ENCODE measurements at places on chromosomes 5 and 9. TPM values are rescaled to one million over a fixed set of nuclear protein-coding genes. Genes with fewer than 3 reads are reported as not detected.

DNA sequence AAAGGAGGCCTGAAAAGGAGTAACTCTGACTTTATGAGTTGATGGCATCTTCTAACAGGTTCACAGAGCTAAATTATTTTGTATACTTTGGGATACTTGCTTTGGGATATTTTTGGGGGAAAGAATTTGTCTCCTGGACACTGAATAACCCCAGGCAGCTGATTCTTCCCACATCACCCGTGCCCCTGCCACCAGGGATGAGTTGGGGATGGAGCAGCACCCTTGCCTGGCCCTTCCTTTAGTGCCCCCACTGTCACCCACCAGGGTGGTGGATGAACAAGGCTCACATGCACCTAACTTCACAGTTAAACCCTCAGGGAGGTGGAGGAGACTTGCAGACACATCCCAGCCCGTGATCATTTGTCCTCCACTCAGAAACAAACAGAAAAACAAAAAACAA lies 2.3 kb upstream of the ADAMTS2 start:
- peaks cover 46% of the 10 kb centered on the region for H3K27me3 ChIP-seq
- no peak overlapping the region for H3K27ac ChIP-seq
- DNase-seq = no peak

GRCh38 chr9:76200745-76201144 lies 193.5 kb downstream of the RFK start:
- H3K27ac ChIP-seq = no peak overlapping the region
- H3K4me1 ChIP-seq = no peaks in the 10 kb centered on the region
- no peak for DNase-seq
- H3K4me3 ChIP-seq = no peak overlapping the region
- H3K36me3 ChIP-seq = no peaks in the 10 kb centered on the region

GRCh38 chr5:112417931-112418658 lies 982 bp downstream of the EPB41L4A start:
- no peaks in the 10 kb centered on the region for H3K4me1 ChIP-seq
- H3K27me3 ChIP-seq = peaks cover 9% of the 10 kb centered on the region
- H3K27ac ChIP-seq = peak overlapping the region; percentile 83
- H3K36me3 ChIP-seq = no peaks in the 10 kb centered on the region
- H3K4me3 ChIP-seq = peak overlapping the region; percentile 84

- DNase-seq = no peak
- no peak overlapping the region for H3K27ac ChIP-seq
- no peaks in the 10 kb centered on the region for H3K27me3 ChIP-seq
- no peaks in the 10 kb centered on the region for H3K4me1 ChIP-seq
- H3K4me3 ChIP-seq = no peak overlapping the region
These were observed 87.2 kb downstream of the MRPS27 start for GRCh38 chr5:72232838-72233237.

DNA sequence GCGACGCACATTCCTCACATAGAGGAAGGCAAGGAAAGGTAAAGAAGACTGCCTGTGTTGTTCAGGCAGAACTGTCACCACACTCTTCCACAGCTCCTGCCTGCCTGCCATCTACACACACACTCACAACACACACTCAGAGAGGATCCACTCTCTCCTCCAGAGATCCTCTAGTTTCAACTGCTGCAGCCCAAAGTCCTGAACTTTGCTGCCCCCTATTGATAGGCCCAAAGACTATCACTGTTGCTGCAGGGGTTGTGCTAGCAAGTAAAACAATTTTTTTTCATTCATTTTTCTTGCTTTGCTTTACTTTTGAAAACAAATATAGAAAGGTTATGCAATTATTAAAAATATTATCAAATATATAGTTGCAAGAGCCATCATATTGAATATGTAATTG lies 5.9 kb upstream of the CFAP90 start:
- peaks cover 3% of the 10 kb centered on the region for H3K27me3 ChIP-seq
- no peaks in the 10 kb centered on the region for H3K4me1 ChIP-seq
- no peak overlapping the region for H3K27ac ChIP-seq
- no peak overlapping the region for H3K4me3 ChIP-seq

GRCh38 chr5:73018892-73019291 lies 63.1 kb downstream of the FCHO2 start:
- no peaks in the 10 kb centered on the region for H3K27me3 ChIP-seq
- no peaks in the 10 kb centered on the region for H3K36me3 ChIP-seq
- no peak for DNase-seq

- no peak for DNase-seq
- H3K36me3 ChIP-seq = no peaks in the 10 kb centered on the region
- H3K4me3 ChIP-seq = no peak overlapping the region
- H3K27me3 ChIP-seq = no peaks in the 10 kb centered on the region
These were observed 38.9 kb upstream of the NMUR2 start for GRCh38 chr5:152443935-152444334.

GRCh38 chr5:167049043-167049663 lies 1242.3 kb upstream of the WWC1 start:
- H3K27me3 ChIP-seq = no peaks in the 10 kb centered on the region
- no peaks in the 10 kb centered on the region for H3K4me1 ChIP-seq
- DNase-seq = peak; percentile 46

DNA sequence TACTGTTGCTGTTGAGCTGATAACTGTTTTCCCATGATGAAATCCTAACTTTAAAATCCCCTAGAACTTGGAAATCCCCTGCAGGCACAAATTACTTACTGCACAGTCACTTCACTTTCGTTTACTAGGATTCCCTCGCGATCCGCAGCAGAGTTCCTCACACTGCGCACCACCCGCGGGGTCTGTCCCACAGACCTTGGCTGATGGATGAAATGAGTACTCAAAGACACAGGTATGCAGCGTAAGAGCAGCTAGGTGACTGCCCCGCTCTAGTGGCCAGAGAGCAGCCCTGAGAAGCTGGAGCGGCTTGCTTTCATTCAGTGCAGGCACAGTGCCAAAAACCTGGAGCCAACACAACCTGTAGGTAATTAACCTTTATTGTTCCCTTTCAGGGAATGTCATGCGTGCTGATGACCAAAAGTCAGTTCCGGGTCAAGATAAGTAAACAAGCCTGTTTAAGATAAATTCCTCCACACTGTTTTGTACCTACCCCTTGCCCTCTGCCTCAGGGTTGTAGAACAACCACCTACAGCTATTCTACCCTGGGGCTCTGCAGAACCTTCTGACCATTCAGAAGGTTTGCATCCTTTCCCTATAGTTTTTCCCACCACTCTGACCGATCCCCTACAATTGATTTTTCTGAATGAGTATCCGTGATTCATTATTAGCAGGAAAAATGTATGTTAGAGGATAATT lies 191.2 kb downstream of the CDH9 start:
- H3K27me3 ChIP-seq = no peaks in the 10 kb centered on the region
- H3K4me1 ChIP-seq = no peaks in the 10 kb centered on the region
- no peak overlapping the region for H3K27ac ChIP-seq
- H3K36me3 ChIP-seq = no peaks in the 10 kb centered on the region
- no peak overlapping the region for H3K4me3 ChIP-seq

GRCh38 chr9:29750062-29750461 lies 2176.8 kb upstream of the C9orf72 start:
- no peaks in the 10 kb centered on the region for H3K4me1 ChIP-seq
- H3K4me3 ChIP-seq = no peak overlapping the region
- no peaks in the 10 kb centered on the region for H3K36me3 ChIP-seq

- no peaks in the 10 kb centered on the region for H3K27me3 ChIP-seq
- H3K27ac ChIP-seq = no peak overlapping the region
- H3K36me3 ChIP-seq = no peaks in the 10 kb centered on the region
- H3K4me1 ChIP-seq = peaks cover 4% of the 10 kb centered on the region
- no peak overlapping the region for H3K4me3 ChIP-seq
These were observed 53.7 kb upstream of the SLC25A51 start for GRCh38 chr9:37957664-37957953.

- H3K36me3 ChIP-seq = no peaks in the 10 kb centered on the region
- H3K4me3 ChIP-seq = no peak overlapping the region
- no peak overlapping the region for H3K27ac ChIP-seq
- H3K27me3 ChIP-seq = no peaks in the 10 kb centered on the region
- DNase-seq = no peak
These were observed 43.4 kb upstream of the KIAA1958 start for GRCh38 chr9:112443200-112443599.

DNA sequence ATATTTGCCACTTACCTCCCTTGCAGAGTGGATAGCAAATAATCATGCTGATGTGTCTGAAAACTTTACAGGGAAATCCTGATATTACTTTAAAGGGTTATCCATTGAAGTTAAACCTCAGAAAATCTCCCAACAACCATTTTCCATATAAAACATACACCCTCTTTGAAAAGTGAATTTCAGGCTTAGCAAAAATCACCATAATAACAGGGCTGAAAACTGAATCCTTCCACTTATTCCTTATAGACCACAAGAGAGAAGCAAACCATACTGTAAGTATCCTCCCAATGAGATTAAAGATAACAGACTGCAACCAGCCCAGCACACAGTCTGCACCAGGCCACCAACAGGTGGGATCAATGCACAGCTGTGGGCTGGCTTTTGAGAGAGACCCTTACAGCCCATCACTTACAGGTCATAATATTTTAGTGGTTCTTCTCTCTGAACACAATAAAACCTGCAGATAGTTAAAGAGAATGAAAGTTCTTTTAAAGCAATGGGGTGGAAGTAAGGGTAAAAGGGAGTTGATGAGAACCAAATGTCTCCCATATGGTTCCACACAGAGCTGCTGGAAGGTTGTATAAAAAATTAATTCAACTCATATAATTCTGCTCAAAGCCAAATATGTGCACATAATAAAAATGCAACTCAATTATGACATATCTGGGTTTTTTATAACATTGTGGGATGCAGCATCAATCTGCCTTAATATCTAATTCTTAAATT lies 376.2 kb upstream of the GRAMD2B start:
- no peaks in the 10 kb centered on the region for H3K27me3 ChIP-seq
- no peaks in the 10 kb centered on the region for H3K36me3 ChIP-seq
- no peak overlapping the region for H3K27ac ChIP-seq
- DNase-seq = no peak
- H3K4me3 ChIP-seq = no peak overlapping the region

DNA sequence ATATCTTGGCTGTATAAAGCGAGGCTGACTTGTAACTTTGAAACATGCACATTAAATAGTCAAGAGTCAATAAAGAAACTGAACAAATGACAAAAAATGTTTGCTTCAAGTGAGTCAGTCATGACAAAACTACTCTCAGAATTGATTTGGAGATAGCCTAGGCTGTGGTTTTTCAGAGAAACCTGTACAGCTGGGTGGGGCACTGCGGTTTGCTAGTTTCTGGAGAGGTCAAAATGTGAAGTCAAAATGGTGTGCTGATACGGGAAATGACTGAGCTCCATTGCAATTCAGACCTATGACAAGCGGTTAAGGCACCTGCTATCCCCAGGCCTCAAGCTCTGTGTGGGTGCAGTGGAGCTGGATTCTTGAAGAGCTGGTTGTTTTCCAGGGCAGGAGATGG lies 10.3 kb upstream of the CD180 start:
- no peaks in the 10 kb centered on the region for H3K36me3 ChIP-seq
- H3K4me3 ChIP-seq = no peak overlapping the region
- H3K27ac ChIP-seq = peak overlapping the region; percentile 8
- H3K27me3 ChIP-seq = no peaks in the 10 kb centered on the region

DNA sequence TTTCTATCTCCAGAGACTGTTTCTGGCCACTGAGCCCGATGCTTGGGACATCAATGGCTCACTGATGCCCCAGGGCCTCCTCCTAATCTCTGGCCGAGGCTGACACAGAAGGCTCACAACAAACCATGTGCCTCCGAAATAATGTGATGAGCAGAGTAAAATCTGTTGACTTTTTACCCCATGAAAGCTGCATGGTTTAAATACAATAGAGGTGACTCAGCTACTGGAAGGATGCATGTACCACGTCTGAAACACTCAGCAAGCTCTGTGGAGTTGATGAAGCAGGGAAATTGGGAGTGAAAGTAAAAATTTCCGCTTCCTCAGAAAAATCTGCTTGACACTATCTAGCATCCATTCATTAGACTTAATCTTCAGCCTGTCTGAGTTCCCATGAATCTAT lies 111.1 kb upstream of the EQTN start:
- no peaks in the 10 kb centered on the region for H3K36me3 ChIP-seq
- H3K4me3 ChIP-seq = no peak overlapping the region
- H3K4me1 ChIP-seq = peaks cover 11% of the 10 kb centered on the region
- no peak for DNase-seq
- no peaks in the 10 kb centered on the region for H3K27me3 ChIP-seq

DNA sequence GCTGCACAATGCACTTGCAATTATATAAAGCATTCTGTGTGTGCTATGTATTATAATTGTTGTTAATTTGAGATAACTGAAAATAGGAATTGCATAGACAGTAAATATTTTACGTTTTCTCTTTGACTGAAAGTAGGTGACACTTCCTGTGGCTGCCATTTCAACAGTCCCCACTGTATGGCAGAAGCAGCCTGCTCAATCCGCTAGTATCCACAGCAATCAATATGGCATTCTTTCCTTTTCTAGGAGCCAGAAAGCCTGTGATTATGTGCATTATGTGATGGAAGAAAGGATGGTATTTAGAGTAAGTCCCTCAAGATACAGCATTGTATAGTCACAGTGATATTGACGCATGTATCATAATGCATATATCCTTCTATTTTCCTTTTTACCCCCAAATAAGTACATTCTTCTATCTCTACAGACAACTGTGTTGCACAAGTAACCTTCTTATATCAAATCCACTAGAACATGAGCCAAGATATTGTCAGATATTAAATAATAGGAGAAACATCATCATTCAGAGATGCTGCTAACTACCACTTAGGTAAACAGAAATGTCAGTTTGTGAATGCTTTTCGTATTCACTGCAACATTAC lies 59.7 kb downstream of the CARTPT start:
- DNase-seq = no peak

- no peaks in the 10 kb centered on the region for H3K27me3 ChIP-seq
- peak overlapping the region; percentile 70 for H3K4me3 ChIP-seq
- H3K4me1 ChIP-seq = peaks cover 35% of the 10 kb centered on the region
- peak overlapping the region; percentile 97 for H3K27ac ChIP-seq
- no peaks in the 10 kb centered on the region for H3K36me3 ChIP-seq
These were observed 315 bp downstream of the UBQLN1 start for GRCh38 chr9:83707518-83707767.

- peak overlapping the region; percentile 46 for H3K27ac ChIP-seq
- DNase-seq = no peak
- H3K4me3 ChIP-seq = no peak overlapping the region
These were observed 190.3 kb downstream of the TLE1 start for GRCh38 chr9:81499021-81499454.

ACOT12 gene
- not detected for total RNA-seq

TRIM14 gene
- 52.4 TPM for total RNA-seq

EPB41L4B gene
- 115 TPM for total RNA-seq

TEX48 gene
- total RNA-seq = not detected

INSL6 gene
- total RNA-seq = not detected

CD14 gene
- total RNA-seq = 92.4 TPM

SH3PXD2B gene
- total RNA-seq = 26.6 TPM

FAXDC2 gene
- total RNA-seq = 12.7 TPM

SH3TC2 gene
- 1.5 TPM for total RNA-seq

CTXN3 gene
- total RNA-seq = not detected
